Left renal cortex interstitium (tissue), 4 donors: ENCODE measurements at places on chromosomes 16 and 17.

GRCh38 chr16:55906123-55906522 lies 30.9 kb upstream of the CES5A start:
- DNase-seq: no peak

GRCh38 chr16:56297684-56298083 lies 106.4 kb downstream of the GNAO1 start:
- no peak for DNase-seq

GRCh38 chr16:28873543-28874201 lies 4.6 kb upstream of the ATP2A1 start:
- no peak for DNase-seq

DNA sequence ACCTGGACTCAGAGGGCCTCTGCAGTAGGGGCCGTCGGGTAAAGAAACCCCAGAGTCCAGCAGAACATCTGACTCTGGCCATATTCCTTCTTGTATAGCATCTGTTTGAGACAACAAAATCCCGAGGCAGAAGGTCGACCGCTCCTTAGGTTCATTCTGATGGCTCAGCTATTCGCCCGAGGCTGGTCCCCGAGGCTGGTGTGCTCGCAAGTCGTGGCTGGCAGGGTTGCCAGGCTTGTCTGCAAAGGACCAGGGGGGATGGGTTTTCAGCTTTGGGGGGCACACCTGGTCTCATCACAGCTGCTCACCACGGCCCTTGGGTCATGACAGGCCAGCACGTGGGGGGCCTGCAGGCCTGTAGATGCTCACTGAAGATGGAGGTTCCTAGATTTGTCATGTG lies 119.1 kb downstream of the BANP start:
- DNase-seq: no peak

DNA sequence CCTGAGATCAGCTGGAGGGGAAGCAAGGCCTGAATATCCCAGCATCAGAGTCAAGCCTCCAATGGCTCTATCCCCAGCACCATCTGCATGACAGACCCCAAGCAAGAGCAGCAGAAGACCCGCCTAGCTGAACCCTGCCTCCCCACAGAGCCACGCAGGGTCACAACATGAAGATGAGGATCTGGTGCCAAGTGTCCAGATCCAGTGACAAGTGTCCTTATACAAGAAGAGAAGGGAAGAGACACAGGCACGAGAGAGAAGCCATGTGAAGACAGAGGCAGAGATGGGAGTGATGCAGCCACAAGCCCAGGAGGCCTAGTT lies 28.9 kb downstream of the TNFRSF13B start:
- DNase-seq: no peak

DNA sequence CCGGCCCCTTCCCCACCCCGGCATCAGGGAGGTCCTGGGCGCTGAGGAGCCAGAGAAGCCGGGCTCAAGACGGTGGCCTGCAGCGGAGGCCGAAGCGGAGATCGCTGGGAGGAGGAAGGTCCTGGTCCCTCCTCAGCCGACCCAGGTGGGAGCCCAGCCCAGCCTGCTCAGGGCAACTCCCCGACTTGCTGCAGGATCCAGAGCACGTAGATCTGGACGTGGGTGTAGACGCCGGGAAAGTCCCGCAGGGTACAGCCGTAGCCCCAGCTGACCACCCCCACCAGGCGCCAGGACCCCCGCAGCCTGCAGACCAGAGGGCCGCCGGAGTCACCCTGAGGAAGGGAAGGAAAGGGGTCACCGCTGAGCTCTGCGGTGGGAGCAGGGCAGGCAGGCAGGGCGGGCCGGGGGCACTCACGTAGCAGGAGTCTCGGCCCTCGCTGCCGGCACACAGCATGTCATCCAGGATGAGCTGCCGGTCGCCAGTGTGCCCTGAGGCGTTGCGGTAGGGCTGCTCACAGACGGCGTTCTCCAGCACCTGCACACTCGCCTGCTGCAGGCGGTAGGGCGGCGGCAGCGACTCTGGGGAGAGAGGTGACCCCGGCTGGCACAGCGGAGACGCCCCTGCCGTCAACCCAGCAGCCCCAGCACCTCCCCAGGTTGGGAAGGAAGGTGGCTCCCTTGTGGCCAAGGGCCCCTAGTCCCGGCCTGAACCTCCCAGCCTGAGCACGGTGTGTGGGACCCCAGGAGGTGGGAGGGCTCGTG lies 5.4 kb downstream of the TPSD1 start:
- DNase-seq: no peak

- DNase-seq: no peak
Observed at GRCh38 chr17:77640252-77640651, 318.3 kb upstream of the TNRC6C start.

DNA sequence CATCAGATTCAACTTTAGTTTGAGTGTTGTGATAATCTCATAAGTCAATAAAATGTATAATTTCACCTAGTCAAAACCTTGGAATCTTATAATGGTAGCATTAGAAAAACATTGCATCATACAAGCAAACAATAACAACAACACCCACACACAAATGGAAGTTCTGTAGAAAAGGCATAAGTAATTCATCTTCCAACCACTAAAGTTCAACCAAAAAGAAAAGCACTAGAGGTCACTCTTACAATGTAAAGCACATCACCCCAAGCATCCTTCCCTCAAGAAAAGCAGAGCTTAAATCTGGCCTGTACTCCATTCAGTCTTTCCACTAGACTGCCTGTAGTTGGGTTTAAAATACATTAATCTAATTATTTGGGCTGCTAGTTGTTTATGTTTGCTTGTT lies 1.8 kb downstream of the CNTNAP4 start:
- DNase-seq: no peak

GRCh38 chr17:51319186-51319585 lies 58.8 kb downstream of the UTP18 start:
- no peak for DNase-seq

GRCh38 chr16:58855291-58855863 lies 121.3 kb upstream of the GOT2 start:
- DNase-seq: no peak

GRCh38 chr17:5870231-5870953 lies 199.8 kb upstream of the WSCD1 start:
- DNase-seq: no peak

DNA sequence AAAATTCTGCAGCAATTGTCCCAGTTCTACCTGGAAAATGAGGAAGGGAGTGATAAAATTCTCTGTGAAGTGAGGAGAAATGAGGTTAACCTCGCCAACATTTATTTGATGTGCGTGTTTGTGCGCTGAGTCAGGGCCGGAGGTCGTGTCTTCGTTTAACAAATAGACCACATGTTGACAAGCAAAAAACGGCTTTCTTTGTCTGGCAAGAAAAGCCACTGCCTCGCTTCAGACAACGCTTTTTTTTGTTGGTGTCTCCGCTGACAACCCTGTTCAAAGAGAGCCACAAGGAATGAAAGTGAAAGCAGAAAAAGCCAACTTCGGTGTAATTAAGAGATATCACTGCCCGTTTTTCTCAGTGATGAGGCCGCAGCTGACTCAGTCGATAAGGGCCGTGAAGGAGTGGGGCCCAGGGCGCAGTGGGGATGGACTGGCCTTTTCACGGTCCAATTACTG lies 510.6 kb downstream of the CDH13 start:
- DNase-seq: no peak

DNA sequence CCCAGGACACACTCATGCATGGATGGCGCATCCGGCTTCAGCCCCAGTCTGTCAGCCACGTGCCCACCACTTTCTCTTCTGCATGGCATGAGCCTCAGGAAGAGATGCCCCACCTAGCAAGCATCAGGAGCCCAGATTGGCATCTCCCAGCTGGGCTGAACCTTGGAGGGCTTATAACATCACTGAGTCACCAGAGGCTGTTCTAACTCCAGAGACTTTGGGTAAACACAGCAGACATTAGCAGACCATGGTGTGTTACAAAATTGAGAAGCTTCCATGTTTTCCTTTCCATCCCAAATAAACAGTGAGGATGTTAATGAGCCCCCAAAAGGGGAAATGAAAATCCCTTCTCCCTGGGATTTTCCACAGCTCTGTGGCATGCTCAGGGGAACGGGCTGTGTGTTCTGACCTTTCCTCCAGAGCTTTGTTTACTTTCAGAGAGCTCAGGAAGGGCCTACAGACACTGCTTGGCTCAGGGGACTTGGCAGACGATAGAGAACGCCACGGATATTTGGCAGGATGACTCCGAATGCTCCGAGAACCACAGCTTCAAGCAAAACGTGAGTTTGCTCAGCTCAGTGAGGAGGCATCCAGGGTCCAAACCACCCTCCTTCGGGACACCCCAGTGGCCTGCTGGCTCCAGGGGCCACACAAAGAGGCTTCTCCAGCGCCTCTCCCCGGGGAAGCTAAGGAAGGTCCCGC lies 16.5 kb downstream of the GLP2R start:
- DNase-seq: no peak

GRCh38 chr16:71425746-71426068 lies 16.1 kb downstream of the TLE7 start:
- DNase-seq: no peak

GRCh38 chr17:7014995-7015958 lies 2.9 kb downstream of the RNASEK start:
- DNase-seq: no peak

DNA sequence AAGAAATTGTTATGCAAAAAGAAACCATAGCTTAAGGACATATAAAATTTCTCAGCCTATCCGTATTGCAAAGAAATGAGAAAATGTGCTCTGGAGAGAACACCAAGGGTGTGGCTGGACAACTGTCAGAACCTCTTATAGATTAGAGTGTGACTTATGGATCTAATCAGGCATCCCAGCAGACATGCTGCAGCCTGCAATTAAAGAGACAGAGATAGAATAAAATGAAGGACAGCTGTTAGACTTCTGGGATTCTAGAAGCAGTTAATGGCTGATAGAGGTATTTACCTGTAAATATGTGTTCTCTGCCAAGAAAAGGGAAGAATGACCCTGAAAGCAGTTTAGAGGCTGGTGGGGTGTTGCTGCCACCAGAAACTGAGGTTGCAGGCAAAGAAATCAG lies 160.1 kb upstream of the KIF2B start:
- DNase-seq: no peak

- DNase-seq: no peak
Observed at GRCh38 chr17:80855948-80856862, 135.4 kb upstream of the CHMP6 start.

DNA sequence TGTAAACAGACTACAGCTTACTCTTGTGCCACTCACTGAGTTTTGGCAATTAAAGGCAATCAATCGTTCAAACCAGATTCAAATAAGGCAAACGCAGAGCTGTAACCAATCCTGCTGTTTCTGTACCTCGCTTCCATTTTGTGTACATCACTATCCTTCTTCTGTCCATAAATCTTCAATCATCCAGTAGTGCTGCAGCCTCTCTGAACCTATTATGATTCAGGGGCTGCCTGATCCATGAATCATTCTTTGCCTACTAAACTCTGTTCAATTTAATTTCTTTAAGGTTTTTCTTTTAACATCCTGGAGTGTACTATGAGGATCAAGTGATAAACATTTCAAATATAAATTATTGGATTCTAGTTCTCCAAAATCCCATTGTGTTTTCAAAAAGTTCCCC lies 93.9 kb downstream of the CEP112 start:
- no peak for DNase-seq

DNA sequence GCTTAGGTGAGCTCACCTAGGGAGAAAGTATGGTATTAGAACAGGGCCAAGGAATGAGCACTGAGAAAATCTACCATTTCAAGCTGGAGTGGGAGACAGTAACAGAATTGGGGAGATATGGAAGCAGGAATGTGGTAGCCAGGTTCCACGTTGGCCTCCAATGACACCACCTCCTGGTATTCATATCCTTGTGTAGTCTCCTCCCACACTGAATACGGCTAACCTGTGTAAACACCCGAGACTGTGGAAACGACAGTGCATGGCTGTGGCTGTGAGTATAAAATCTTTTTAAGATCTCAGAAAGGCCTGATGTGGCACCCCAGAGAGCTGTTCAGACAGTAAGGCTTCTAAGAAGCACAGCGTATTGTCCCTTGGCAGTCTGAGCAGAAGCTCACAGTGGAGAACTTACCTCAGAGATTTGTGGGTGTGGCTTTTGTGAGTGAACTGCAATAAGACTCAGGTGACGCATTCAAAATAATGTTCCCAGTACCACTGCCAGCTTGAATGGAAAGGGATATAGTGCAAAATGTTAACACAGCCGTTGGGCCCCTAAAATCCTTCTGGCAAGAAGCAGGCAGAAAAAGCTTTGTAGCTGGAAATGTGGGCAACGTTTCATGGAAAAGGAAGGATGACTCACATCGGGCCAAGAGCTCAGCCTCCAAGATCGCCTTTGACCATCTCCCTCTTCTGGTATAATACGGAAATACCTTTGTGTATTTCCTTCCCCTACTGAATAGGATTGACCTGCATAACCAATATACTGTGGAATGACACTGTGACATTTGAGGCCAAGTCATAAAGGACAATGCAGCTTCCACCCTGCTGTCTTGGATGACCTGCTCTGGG lies 14.4 kb downstream of the SDR42E1 start:
- no peak for DNase-seq

DNA sequence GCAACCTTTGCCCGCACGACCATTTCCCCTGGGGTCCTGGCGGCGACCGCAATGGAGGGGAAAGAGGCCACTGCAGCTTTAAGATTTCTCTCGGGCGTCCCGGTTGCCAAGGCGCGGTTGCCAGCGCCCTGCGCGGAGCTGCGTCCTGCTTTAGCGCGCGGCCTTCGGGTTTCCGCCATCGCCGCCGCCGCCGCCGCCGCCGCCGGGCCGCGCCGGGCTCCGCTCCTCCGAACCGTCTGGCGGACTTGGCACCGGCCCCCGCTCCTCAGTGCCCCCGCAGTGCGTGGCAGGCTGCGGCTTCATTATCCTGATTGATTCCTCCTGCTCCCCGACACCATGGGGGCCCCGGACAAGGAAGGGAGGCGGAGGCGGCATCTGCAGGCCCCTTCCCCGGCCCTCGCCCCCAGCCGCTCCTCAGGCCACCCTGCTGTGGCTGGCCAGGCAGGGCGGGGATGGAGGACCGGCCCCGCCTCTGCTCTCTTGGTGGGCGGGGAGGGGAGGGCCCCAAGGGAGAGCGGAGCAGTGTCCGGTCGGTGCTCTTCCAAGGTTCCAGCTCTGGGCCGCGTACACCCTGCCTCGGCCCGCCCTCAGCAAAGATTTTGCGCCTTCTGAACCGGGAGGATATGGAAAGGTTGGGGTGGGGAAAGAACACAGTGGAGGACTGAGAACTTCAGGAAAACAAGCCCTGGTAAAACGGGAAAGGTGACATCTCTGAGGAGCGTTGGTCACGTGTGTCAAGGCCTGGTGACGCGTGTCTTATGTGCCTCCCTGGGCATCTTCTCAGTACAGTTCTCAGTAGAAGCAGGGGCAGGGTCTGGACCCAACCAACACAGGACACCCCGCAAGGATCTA lies 34.0 kb downstream of the NEUROD2 start:
- peak; percentile 51 for DNase-seq

DNA sequence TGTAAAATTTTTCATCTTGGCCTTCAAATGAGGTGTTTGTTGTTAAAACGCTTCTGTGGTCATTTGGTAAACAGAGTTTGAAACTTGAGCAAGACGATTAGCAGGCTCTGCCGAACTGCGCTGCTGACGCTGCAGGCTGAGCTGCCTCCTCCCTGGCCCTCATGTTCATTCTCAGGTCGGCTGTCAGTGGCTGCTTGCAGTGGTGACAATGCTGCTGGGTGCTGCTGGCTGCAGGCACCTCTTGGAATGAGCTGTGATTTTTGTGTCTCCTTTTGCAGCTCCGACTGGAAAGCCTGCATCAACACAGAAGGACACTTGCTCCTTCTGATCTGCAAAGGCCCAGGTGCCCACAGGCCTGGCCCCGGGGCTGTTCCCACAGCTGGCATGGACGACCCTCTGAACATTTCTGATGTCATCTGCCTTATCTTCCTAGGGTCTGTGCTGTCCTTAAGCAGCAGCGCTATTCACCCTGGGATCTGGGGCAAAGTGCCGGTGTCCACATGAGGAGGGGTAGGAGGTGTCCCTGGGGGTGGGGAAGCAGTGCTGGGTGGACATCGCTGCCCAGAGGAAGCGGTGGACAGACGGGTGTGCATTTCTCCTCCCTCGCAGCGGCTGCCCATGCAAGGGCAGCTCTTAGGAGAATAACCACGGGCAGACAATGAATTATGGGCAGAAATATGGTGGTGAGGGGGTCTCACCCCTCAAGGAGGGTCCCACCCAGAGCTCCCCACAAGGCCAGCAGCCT lies 23.1 kb upstream of the OSGIN1 start:
- DNase-seq: no peak
